ENCODE measurements at places on chromosomes 13 and 19. TPM values are rescaled to one million over a fixed set of nuclear protein-coding genes. Genes with fewer than 3 reads are reported as not detected.

The C13orf46 gene
- total RNA-seq, result 1.5 TPM

The COMP gene
- total RNA-seq, result 0.63 TPM

The EMC10 gene
- 86.4 TPM for total RNA-seq

The B3GNT3 gene
- 1.9 TPM for total RNA-seq

- DNase-seq, result no peak
Observed at GRCh38 chr13:113451951-113452421, 1.3 kb downstream of the ADPRHL1 start.

Data from GM23338 (cell line).